ENCODE measurements at places on chromosomes 2 and 18.

GRCh38 chr18:45734505-45734904 is 10.5 kb downstream of the SLC14A1 start:
- no peak for DNase-seq

GRCh38 chr2:37342591-37343220 is 1.7 kb upstream of the QPCT start:
- DNase-seq, result no peak

GRCh38 chr2:206688990-206689389 is 29.2 kb downstream of the DYTN start:
- no peak for DNase-seq

- no peak for DNase-seq
Observed at GRCh38 chr18:33052886-33053285, 280.1 kb upstream of the KLHL14 start.

DNA sequence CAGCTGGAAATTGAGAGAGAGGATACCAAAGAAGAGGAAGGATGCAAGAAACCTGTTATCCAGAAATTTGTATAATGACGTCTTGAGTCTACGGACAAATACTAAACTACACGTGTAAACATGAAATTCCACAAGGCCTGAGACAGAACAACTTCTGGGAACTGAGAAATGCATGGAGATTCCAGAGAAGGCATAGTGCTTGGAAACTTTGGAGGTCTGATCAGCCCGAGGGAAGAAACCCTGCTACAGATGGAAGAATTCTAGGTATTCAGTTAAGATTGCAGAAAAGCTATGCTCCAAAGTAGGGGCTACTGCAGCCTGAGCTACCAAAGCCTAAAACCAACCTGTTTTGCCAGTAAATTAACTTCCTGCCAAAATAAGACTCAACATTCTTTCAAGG is 120.4 kb downstream of the PDCL3 start:
- DNase-seq, result no peak

DNA sequence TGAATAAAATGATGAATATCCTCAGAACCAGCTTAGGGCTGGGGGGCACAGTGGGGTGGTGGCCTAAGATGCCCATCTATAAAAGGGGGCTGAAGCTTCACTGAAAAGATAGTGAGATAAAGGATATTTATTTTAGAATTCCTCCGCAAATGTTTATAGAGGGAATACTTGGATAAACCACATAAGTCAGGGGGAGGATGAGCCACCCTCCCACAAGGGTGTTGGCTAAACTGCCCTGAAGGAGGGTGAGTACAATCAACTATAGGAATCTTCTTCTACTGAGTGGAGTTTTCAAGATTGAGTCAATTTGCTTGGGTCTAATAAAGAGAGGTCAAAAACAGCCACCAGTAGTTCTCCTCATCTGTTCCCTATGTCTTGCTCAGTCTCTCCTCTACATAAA is 114.5 kb upstream of the TANK start:
- no peak for DNase-seq
